ENCODE measurements at places on chromosomes 7 and 10.

GRCh38 chr7:39228946-39229345 lies 251.2 kb downstream of the POU6F2 start:
- DNase-seq: peak; percentile 76

DNA sequence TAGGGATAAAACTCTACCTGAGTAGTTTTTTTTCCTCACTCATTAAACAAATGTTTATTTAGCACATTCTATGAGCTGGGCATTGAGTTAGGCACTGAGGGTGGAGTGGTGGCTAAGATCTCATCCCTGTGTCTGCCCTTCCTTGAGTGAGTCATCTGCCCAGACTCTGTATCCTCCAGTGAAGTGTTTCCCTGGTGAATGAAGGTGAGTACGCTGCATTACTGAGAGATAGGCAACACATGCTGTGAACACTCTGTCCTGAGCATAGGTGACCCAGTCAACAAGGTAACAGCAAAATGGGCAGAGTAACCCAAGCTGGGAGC lies 5.8 kb downstream of the PITX3 start:
- DNase-seq: no peak

- no peak for DNase-seq
These were observed 31.8 kb upstream of the HMX3 start for GRCh38 chr10:123103944-123104343.

- no peak for DNase-seq
These were observed 7.4 kb downstream of the TAS2R40 start for GRCh38 chr7:143229054-143229790.

- DNase-seq: no peak
These were observed 119.9 kb upstream of the RHOBTB1 start for GRCh38 chr10:61063901-61064300.

DNA sequence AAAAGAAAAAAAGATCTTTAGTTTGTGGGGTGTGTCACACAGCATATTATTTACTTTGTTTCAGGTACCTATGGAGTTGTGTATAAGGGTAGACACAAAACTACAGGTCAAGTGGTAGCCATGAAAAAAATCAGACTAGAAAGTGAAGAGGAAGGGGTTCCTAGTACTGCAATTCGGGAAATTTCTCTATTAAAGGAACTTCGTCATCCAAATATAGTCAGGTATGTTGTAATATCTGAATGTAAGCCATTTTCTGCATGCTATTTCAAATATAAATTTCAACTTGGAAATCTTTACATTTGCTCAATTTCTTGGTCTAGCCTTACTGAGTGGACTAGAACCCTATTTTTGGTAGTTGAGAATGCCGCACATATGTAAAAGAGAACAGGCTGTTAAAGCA lies 6.4 kb downstream of the CDK1 start:
- DNase-seq: no peak
